Activated T-cell treated with anti-CD3 and anti-CD28 coated beads for 24 hours (primary cell): ENCODE measurements at places on chromosomes 6 and 20.
A peak's percentile ranks its signal among the peaks of the same experiment; 100 is the strongest.

- no peak for DNase-seq
These were observed 15.7 kb downstream of the PXMP4 start for GRCh38 chr20:33704197-33704924.

GRCh38 chr6:110814102-110815014, 911 bp downstream of the CDK19 start:
- DNase-seq, result peak; percentile 40

DNA sequence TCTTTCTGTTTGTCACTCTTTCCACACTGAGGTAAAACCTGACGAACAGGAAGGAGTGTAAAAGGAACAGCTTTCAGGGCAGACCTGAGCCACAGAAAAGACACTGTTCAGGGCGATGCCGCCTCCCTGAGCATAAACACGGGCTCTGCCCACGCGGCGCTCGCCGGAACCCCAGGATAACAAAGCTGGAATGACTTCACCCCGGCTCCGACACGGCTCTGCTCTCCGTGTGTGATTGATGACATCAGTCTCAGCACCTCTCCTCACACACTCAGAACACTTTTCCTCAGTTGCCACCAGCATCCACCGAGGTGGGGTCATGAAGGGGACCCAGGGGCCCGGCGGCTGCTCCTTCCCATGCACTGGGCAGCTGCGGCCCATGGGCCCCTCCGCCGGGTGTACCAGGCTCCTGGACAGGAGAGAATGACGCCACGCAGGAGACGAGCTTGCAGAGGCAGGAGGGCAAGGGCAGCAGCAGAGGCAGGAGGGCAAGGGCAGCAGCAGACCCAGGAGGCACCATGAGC, 43.6 kb downstream of the DLL1 start:
- DNase-seq, result no peak

GRCh38 chr6:146355521-146356100, 188.0 kb upstream of the RAB32 start:
- no peak for DNase-seq

DNA sequence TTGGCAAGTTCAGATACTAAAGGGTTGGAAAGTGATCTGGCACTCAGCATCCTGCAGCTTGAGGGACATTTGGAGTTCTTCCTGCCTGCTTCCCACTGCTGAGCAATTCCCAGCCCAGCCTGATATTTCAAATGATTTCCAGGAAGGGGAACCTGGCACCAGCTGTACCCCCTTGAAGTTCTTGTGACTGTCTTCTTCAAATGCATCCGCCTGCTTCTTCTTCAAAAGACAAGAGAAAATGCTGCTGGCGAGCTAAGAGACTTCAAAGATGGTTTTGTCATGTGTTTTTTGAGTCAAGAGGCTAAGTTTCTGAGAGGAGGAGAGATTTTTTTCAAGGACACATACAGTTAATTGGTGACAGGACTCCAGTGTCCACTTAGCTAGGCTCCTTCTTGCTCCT, 42.6 kb upstream of the B4GALT5 start:
- DNase-seq, result no peak

GRCh38 chr6:28248916-28249315, 3.2 kb downstream of the ZKSCAN4 start:
- DNase-seq, result no peak

GRCh38 chr20:48102931-48103660, 317.8 kb upstream of the SULF2 start:
- DNase-seq, result no peak

GRCh38 chr6:120648713-120649112, 685.6 kb downstream of the TBC1D32 start:
- DNase-seq, result no peak

DNA sequence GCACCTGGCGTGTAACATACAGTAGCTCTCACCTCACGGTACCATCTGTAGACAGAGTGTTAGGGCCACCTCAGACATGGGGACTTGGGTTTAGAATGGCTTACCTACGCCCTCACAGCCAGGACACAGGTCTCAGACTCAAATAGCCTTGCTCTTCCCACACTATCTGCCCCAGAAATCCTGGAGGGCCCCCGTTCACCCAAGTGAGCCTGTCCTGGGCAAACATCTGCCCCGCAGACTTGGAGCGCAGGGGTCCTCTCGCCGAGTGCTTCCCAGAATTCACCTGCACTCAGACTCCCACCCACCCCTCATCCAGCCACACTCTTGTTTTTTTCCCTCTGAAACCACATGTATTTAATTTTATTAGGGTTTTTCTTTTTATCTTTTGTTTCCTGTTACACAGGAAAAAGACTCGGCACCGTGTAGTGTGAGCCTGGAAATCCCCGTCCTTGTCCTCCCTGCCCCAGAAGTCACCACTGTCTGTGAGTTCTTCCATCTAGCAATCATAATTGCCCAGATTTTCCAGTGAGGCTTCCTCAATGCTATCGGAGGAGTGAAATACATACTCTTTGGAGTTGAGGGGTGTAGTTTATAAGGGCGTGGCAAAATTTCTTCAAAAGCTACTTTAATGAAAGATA, 17.1 kb upstream of the MAP1LC3A start:
- DNase-seq, result no peak

GRCh38 chr20:62191781-62192559, 9.1 kb downstream of the MTG2 start:
- no peak for DNase-seq

- DNase-seq, result no peak
These were observed 55.4 kb downstream of the RAB44 start for GRCh38 chr6:36752886-36753506.

- DNase-seq, result no peak
These were observed 879.7 kb downstream of the QKI start for GRCh38 chr6:164294047-164294784.

DNA sequence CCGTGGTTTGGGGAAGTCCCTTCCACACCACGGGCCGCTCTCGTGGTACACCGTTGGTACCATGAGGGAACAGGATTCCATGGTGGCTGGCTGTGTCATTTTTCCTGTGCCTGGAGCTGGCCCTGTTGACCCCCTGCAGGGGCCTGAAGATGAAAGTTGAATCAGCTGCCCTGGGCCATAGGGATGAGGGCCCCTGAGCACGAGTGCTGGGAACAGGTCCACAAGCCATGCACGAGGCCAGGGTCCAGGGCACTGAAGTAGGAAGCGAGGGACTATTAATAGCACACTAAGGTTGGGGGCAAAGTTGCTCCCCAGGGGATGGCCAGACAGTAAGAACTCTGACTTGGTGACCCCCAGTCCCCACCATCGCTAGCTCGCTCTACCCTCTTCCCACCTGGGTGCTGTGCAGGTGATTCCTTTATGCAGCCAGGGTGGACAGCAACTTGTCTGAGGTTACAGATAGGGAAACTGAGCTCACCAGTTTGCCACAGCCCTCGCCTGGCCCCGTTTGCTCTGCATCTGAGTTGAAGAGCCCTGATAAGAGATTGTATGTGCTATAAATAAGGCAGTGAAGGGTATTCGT, 46.6 kb downstream of the SLC13A3 start:
- no peak for DNase-seq

GRCh38 chr20:56328861-56329260, 29.9 kb upstream of the FAM210B start:
- DNase-seq, result no peak

GRCh38 chr20:58982406-58983114, 1.5 kb downstream of the NELFCD start:
- DNase-seq, result no peak

DNA sequence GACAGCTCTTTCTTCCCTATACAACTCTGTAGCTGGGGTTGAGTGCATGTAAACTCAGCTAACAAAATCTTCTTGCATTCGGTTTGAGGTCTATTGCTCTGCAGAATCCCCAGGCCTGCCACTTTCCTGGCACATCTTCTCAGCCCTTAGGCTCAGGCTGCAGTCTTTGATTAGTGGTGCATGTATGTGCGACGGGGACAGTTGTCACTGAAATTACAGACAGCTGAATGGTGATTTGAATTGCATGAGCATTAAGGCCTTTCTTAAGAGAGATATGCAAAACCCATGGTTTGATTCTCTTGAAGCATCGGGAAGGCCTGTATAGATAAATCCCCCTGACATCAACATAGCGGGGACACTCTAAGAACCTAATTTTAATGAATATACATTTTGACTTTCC, 222.8 kb downstream of the CDH26 start:
- no peak for DNase-seq

DNA sequence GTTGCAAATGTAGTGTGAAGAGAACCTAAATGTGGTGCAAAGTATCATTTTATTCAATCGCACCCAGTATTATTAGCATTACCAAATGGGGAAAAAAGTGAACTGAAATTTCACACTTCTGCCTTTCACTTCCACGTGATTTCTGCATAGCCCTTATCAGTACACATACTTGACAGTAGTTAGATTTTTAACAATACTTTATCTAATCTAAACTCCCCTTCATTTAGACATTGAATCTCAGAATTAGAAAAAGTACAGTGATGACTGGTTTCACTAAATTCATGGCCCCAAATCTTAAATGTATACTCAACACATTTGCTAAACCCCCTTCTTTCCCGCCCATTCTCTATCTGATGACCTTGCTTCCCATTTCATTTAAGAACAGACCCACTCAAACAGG, 14.3 kb downstream of the STX7 start:
- DNase-seq, result no peak

GRCh38 chr6:169763308-169763707, 11.9 kb downstream of the ERMARD start:
- no peak for DNase-seq

DNA sequence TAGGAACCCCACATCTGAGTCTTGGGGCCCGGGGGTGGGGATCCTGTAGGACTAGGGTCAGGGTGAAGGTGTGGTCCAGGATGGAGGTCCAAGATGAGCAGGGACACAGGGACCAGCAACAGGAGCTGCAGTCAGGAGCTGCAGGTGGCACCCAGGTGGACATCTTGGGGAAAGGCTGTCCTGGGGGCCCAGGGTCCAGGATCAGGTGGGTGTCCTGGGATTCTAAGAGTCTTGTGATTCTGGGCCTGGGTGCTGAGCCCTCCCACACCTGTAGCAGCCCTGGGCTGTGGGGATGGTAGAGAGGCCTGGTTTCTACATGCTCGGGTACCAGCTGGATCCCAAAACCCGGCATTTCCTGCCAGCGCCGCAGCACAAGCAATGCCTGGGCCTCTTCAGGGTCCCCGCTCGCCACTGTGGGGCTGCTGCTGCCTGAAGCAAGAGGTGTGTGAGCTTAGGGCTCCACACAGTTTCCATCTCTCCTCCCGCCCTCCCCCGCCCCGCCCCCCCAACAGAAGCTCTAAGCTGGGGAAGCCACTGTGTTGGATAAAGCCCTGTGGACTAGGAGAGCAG, 20.7 kb downstream of the ERGIC3 start:
- DNase-seq, result no peak

DNA sequence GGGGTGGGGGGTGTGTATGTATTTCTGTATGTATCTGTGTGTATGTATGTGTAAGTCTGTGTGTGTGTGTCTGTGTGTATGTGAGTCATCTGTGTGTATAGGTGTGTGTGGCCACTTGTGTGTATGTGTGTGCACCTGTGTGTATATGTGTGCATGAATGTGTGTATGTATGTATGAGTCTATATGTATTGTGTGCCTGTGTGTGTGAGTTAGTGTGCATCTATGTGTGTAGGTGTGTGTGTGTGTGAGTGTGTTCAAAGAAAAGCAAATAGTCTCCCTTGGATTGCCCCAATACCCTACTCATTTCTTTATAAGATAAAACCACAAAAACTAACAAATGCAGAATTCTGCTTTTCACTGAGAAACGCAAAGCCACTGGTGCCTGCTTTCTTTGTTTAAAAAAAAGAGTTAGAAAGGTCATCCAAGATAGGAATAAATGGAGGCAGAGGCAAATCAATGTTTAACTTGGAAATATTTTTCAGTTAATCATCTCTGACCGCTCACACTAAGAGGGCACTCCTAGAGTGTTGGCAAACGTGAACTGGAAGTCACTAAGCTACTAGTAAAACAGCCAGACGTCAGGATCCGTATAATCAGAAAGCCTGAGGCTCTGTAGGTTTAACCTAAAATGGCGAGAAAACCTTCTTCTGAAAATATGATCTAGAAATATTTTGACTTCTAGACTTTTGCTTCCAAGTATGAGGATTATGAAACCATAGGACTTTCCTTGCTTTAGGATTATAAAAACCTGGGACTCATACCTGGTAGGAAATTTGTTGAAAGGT, 37.4 kb upstream of the JAG1 start:
- no peak for DNase-seq

GRCh38 chr6:104207635-104208034, 652.1 kb downstream of the HACE1 start:
- no peak for DNase-seq

DNA sequence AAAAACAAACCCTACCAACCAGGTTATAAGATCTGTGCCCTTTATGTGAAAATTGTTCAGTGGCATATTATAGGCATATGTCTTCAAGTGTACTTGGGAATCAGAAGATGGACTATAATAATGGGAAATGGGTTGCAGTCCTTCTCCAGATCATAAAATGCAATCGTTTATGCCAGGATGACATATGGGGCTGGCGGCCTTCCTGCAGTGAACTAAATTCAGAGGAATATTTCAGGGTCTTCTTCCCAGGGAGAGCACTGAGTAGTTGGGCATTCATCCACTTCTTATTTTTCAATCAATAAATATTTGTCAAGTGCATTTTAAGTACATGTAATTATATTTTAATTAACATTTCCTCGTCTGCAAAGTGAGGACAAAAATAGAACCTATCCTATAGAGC, 176.2 kb upstream of the CNR1 start:
- no peak for DNase-seq

DNA sequence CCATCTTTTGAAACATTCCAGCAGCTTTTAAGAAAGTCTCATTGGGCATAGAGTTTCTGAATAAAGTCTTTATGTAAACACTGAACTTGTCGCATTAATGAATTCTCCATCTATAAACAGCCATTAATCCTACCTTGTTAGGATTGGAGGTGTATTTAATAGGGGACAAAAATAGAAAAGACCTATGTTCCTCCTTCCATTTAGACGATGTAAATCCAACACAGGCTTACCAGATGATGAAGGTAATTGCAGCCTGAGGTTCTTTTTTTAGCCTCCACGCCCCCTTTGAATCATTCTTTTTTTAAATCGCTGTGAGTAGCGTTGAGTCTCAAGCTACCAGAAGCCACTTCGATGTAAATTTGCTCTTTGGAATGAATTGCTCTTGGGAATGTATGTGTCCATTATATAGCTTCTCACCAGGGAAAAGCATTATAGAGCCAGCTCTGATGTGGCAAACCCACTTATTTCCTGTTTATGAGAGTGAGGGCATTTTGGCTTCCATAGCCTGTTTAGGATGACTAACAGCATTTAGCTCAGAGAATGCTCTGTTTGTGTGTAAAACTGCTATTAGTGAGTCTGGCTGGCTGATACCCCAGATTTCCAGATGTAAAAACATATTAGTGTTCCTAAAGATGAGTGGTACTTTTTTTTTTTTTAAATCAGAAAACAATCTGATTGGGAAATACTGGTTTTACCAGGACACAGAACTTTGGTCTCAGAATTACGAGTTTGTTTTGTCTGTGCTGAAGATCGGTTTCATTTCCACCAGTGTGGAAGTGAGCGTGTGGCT, 74.9 kb upstream of the CLDN20 start:
- no peak for DNase-seq

DNA sequence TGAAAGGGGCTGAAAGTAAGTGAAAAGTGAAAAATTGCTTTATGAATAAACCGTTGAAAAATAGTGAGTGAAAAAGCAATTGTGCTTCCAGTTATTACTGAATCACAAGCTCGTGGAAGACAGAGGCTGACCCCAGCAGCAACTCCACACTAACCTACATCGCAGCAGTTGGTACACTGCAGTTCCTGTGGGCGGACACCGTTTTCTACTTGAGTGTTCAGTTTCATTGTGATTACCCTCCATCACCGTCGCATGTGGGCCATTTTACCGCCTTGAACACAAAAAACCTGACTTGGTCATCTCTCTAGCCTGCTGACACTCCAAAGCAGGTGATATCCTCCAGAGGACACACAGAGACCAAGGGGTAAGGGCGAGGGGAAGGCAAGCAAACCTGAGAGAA, 28.4 kb downstream of the PRDM1 start:
- peak; percentile 58 for DNase-seq

- DNase-seq, result no peak
These were observed 227.1 kb downstream of the NFATC2 start for GRCh38 chr20:51315390-51315789.
